ENCODE measurements at places on chromosomes 4 and X. TPM values are rescaled to one million over a fixed set of nuclear protein-coding genes. Genes with fewer than 3 reads are reported as not detected.

DNA sequence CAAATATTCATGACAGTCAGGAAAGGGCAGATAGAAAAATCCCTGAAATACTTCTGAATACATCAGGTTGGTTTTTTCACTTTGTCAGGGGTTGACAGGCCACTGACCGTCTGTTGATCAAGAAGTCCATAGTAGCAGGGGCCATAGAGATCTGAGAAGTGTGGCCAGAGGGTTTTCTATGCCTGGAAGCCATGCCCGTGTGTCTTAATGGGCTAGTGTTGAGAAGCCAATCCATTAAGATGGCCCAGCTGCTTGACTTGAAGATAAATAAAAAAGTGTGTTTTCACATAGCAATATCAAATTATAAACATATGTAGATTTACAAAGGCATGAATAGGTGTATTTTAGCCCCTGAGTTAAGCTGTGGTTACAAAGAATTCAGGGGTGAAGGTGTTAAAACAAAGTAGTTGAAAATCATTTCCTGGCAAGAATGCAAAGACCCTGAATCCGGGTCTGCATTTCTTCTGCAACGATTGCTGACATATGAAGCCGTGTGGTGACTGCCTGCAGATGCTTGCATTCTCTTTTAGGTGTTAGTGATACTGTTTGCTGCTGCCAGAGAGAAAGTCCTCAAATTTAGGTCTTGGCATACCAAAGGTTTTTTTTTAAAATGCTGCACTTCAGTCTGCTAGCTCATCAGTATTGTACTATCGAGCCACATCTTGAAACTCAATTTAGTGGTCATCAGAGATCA is 9.3 kb upstream of the LIMCH1 start:
- H3K36me3 ChIP-seq: no peaks in the 10 kb centered on the region
- DNase-seq: no peak
- H3K4me3 ChIP-seq: no peak overlapping the region
- H3K4me1 ChIP-seq: no peaks in the 10 kb centered on the region
- H3K27me3 ChIP-seq: no peaks in the 10 kb centered on the region

- no peak overlapping the region for H3K4me3 ChIP-seq
- no peak overlapping the region for H3K27ac ChIP-seq
- H3K36me3 ChIP-seq: no peaks in the 10 kb centered on the region
- DNase-seq: no peak
- H3K4me1 ChIP-seq: no peaks in the 10 kb centered on the region
Observed at GRCh38 chr4:85496126-85496849, 21.3 kb downstream of the ARHGAP24 start.

DNA sequence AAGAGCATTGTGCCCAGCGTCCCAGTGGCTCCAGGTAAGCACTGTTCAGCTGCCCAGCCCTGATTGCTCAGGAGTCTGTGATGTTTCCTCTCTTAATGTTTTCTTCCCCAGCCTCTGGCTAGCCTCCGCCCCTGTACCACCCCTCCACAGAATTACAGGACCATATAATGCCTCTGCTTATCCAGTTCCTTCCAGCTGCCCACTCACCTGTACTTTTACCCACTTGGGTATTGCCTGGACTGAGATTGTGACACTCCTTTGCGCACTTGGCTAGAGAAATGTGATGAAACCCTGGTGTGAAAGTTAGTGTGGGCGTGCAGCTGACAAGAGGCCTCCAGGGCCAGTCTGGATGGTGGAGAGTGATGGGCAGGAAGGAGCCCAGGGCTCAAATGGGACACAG is at the start of gene AWAT2:
Gene AWAT2 (minus strand): TSS at position 14 of the 400 bp plus-strand sequence. CDS start 6 bp downstream, at position 8.
- H3K27ac ChIP-seq: no peak within 1 kb of the TSS
- no peak within 1 kb of the TSS for H3K4me3 ChIP-seq
- H3K36me3 ChIP-seq: no peaks in the 10 kb centered on the region
- DNase-seq: no peak
- H3K4me1 ChIP-seq: no peaks in the 10 kb centered on the region

- no peaks in the 10 kb centered on the region for H3K4me1 ChIP-seq
- no peaks in the 10 kb centered on the region for H3K36me3 ChIP-seq
- H3K27ac ChIP-seq: no peak overlapping the region
- no peaks in the 10 kb centered on the region for H3K27me3 ChIP-seq
- DNase-seq: no peak
- H3K4me3 ChIP-seq: no peak overlapping the region
Observed at GRCh38 chr4:176222149-176222548, 26.8 kb upstream of the SPATA4 start.

DNA sequence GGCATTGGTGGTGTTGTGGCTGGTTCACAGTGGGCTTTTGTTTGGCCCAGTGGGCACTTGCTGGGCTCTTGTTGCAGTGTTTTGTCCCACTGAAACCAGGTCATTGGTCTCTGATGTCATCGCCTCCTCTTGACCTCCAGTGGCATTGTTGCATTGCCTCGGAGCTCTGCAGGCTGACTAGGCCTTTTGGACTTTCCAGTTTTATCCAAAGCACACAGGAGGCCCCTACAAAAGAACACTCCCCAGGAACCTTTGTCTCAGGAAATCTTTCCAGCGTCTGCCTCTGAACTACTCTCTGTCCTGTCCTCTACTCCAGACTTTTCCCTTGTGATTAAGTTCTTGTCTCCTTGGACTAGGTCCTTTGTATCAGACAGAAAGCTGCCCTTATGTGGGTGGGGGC is 54.8 kb downstream of the COQ2 start:
- DNase-seq: no peak
- no peaks in the 10 kb centered on the region for H3K27me3 ChIP-seq
- H3K27ac ChIP-seq: no peak overlapping the region

DNA sequence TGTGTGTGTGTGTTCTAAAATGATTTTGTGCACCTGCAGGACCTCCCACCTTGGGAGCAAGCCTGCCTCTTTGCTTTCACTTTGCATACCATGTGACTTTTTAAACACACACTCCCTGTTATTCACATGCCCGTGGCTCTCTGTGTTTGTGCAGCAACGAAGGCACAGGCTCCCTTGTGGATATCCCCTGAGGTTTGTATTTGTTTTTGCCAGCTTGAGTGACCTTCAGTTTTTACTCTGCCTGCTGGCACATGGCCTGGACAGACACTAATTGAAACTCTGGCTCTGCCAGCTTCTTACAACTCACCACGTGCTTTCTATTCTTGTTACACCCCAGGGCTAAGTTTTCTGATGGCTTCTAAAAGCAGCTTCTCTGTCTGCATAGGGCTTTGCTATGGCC is 885.8 kb downstream of the SH3BGRL start:
- DNase-seq: no peak
- H3K27me3 ChIP-seq: no peaks in the 10 kb centered on the region
- H3K27ac ChIP-seq: no peak overlapping the region
- no peak overlapping the region for H3K4me3 ChIP-seq

- no peak for DNase-seq
- no peaks in the 10 kb centered on the region for H3K4me1 ChIP-seq
- no peak overlapping the region for H3K4me3 ChIP-seq
Observed at GRCh38 chr4:101169044-101170014, 178.0 kb downstream of the PPP3CA start.

The NDST4 gene
- total RNA-seq: not detected

The AFM gene
- total RNA-seq: not detected

The MAGEA4 gene
- not detected for total RNA-seq

The STOX2 gene
- total RNA-seq: 41.7 TPM

The SLITRK4 gene
- total RNA-seq: 2.6 TPM

The CCDC110 gene
- not detected for total RNA-seq

Data from ascending aorta (tissue), 2 donors.